ENCODE measurements at places on chromosomes 4 and X.

GRCh38 chr4:121304893-121305292 is 75.9 kb downstream of the QRFPR start:
- no peak for DNase-seq

DNA sequence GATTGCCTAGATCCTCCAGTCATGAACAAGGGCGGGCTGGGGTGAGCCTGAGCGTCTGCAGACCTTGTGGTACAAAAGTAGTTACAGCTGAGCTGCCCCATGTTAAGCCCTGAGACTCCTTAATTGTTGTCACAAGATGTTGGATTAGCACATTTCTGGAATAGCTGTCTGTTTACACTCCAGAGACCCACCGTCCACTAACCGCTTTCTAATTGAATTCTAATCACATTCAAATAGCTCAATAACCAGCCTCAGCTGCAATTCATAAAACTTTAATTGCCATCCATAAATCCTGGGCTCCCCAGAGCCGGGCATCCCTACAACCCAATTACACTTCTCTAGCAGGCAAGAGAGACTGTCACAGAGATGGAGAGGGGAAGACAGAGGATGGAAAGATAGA is 1.6 kb upstream of the GSX2 start:
- no peak for DNase-seq

DNA sequence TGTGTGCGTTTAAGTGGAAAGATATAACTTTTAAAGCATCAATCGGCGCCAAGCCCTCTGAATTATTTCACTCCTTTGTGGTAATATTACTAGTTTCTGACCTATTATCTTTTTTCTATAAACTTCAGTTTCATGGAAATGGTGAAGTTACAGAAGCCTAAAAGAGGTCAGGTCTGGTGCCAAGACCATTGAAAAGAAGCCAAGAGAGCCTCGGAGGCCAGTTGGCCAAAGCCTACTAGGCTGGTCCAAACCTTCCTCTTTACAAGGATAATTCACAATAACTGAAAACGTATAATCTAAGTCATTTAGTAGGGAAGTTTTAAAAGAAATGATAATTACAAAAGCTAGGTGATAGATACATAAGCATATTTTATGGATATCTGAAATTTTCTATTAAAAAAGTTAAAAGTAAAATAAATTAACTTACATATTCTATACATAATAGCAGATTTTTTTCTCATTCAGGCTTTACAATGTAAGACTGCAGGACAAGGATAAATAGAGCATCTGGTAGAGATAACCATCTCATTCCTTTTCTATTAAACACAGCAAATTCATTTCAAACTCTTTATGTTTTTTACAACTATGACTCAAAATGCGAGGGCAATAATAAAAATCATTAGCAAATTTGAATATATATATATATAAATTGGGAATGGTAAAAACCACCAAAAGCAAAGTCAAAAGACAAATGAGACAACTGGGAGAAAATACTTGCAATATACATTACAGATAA is 49.2 kb downstream of the WDFY3 start:
- DNase-seq = no peak

DNA sequence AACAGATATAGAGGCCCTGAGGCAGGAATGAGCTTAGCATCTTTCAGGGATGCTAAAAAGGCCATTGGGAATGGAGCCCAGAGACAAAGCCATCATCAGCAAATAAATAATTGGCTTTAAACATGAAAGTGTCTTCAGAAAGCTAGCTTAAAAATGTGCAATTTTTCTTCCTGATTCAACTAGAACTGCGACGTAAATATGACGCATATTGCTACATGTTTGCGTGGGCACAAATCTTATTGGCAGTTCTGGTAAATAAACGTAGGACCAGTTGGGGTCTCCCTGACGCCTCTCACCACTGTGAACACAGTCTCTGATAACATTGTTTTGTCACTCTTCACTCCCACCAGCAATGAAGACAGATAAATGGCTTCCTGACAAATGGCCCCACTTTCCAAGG is 97.3 kb upstream of the SRD5A3 start:
- no peak for DNase-seq

GRCh38 chr4:80199947-80200346 is 2.6 kb downstream of the PRDM8 start:
- no peak for DNase-seq

- no peak for DNase-seq
Observed at GRCh38 chr4:30002341-30002740, 717.8 kb upstream of the PCDH7 start.

- no peak for DNase-seq
Observed at GRCh38 chr4:95839891-95840290, at the start of gene PDHA2. Gene PDHA2, plus strand, starts transcription at chr4:95840093. Its CDS starts 58 bp downstream, at chr4:95840151.

DNA sequence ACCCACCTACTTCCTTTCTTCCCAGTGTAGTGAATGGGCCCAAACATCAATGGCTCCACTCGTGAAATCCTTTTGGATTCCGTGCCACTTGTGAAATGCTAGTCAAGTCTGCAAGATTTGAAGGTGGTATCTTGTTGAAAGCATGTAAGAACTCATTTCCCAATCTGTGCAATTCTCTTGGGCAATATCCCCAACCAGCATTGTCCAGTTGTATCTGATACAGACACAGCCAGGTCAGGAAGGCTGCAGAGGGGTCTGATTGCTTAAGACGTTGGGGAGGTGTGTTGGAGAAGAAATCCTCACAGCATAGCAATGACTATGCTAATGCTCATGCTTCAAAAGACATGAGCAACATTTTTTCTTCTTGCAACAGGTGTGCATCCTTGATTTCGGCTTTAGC is 164.8 kb downstream of the VEGFC start:
- no peak for DNase-seq

DNA sequence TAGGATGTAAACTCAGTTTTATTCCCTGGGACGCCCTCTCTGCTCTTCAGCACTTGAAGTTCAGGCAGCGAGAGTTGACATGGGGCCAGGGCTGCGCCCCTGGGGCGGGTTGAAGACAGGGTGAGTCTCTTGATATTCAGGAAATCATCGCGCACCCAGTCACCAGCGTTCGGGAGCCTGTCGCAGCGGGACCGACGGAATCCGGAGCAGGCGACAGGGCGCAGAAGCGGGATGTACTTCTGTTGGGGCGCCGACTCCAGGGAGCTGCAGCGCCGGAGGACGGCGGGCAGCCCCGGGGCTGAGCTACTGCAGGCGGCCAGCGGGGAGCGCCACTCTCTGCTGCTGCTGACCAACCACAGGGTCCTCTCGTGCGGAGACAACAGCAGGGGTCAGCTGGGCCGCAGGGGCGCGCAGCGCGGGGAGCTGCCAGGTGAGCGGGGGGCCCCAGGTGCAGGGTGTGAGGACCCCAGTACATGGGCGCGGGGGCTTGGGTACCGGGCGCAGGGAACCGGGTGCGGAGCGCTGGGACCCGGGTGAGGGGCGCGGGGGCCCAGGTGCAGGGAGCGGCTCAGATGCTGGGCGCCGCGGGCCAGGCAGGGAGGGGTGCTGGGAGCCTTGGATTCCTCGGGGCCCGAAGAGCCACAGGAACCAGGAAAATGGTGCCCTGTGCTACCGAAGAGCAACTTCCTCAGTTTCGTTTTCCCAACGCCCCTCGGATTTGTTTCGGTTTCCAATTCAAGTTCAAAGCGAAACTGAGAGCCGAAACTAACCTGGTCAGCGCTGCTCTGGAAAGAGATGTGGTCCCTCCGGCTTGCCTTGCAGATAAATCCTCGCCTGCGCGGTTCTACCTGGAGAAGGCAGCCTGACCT is at the start of gene HERC6:
Gene HERC6 (plus strand): TSS at position 162 of the 869 bp plus-strand sequence. CDS start 70 bp downstream, at position 232.
- peak; percentile 37 for DNase-seq

GRCh38 chr4:89258506-89258905 is 49.1 kb downstream of the GPRIN3 start:
- no peak for DNase-seq

- no peak for DNase-seq
Observed at GRCh38 chr4:111506706-111507105, 638.5 kb upstream of the FAM241A start.

DNA sequence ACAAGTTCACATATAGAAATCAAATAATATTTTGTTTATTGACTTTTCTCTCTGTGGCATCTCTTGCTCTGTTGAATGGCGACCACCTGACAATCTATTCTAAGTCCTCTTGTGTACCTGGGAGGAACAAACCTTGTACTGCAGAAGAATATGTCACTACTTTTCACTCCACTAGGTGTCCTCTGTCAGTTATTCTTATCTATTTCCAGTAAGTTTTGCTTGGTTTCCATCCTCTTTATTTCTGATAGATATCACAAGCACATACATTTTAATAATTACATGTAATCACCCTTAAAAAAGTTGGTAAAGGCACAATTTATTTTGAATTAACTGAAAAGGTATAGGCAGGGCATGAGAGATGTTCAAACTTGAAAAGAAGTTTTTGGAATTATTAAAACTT is 238.4 kb downstream of the SNCA start:
- no peak for DNase-seq

All from stimulated activated CD4-positive, alpha-beta T cell treated with anti-CD3 and anti-CD28 coated beads, Interleukin-15, amount 100 ng/mL, for 1 hour (primary cell).